ENCODE measurements at places on chromosomes 12 and 14.
A peak's percentile ranks its signal among the peaks of the same experiment; 100 is the strongest.

- no peak for DNase-seq
Observed at GRCh38 chr14:56162476-56162875, 44.3 kb downstream of the PELI2 start.

DNA sequence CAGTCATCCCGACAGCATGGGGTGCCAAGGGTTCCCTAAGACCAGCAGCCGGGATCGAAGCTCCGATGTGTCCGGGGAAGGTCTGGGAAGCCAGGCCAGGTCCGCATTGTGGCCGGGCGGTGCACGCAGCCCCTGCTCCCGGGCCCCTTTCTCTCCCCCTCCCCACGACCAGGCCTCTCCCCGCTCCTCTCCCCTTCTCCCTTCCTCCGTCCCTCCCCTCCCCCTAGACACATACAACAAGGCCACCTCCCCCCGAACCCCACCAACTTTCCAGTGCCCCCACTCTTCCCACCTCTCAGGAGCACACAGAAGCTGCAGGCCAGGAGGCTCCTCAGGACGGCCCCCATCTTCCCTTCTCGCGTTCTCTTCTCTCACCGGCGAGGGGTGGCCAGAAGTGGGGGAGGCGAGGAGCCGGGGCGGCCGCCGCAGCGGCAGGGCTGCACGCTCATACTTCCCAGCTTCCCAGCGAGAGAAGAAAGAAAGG, 413 bp downstream of the LRP6 start:
- no peak for DNase-seq

DNA sequence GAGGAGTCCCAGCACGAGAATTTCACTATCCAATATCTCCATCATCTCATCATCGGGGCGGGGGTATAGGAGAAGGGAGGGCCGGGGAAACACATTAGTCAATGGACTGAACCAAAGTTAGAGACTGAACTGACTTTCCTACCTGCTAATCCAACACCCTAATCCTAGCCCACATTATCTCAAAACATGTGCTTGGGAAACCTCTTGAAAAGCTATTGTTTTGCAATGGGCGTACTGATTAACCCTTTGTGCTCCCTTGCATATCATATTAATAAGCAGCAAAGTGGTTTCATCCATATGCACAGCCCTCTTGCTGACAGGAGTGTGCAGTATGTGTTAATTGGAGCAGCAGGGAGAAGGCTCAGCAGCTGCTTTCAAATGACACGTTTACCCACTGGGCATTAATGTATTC, 125.7 kb upstream of the GRIP1 start:
- DNase-seq = no peak

- DNase-seq = no peak
Observed at GRCh38 chr12:99170461-99170860, 477.1 kb upstream of the GARIN6 start.

- no peak for DNase-seq
Observed at GRCh38 chr14:102901633-102902032, 20.8 kb upstream of the AMN start.

DNA sequence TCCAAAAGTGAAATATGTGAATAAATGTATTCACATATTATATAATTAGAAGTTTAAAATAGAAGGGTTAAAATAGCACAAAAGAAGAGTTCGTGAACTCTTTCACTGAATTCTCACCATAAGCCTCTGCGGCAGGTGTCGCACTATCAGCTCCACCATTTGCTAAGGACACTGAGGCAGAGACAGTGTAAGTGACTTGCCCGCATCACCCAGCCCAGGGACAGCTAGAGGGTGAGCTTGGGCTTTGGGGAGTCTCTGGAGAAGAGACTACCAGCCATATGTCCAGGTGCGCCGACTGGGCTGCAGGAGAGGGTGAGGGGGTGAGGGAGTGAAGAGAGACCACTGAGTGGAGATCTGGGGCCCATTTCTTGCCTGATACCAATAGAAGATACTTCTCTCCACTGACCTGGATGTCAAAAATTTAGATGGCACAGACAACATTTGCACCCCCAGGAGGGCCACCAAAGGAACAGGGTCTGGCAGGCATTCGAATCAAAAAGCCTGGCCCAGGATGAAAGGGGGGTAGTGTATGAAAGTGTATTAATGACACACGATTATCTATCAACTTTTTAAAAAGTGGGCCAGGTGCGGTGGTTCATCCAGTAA, 28.5 kb downstream of the FAIM2 start:
- no peak for DNase-seq

GRCh38 chr12:83102499-83102898, 415.8 kb downstream of the TMTC2 start:
- no peak for DNase-seq

- DNase-seq = peak; percentile 45
Observed at GRCh38 chr12:3333583-3333982, 157.4 kb upstream of the PRMT8 start.

- no peak for DNase-seq
Observed at GRCh38 chr14:99255621-99256482, 16.1 kb downstream of the BCL11B start.

GRCh38 chr12:52280796-52281560, 6.5 kb downstream of the KRT86 start:
- DNase-seq = peak; percentile 100

DNA sequence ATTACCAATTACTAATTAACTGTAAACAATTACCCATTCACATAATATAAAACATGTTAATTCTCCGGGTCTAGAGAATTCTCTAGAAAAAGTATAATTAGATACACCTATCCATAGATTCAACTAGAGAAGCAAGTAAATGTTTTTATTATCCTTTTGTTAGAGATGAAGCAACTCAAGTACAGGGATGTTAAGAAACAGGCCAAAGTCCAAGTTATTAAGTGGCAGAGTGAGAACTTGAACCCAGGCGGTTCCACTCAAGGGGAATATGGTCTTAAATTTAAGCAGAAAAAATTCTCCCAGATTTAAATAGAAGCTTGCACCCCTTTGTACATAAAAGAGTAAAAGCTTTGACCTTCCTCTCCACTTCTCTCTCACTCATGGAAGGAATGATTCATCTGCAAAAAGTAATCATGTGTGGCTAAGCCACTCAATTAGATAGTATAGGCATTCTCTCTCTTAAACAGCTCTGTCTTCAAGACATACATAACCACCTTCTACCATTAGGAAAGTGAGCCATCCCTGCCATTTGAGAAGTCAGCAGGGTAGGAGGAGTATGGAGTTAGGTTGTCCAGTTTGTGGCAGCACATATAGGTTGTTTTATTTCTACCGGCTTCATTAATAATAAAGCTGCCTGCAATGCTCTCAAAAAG, 34.1 kb downstream of the ERGIC2 start:
- DNase-seq = peak; percentile 39

GRCh38 chr14:91693346-91693745, 38.5 kb downstream of the CATSPERB start:
- no peak for DNase-seq

GRCh38 chr14:90487462-90487861, 90.6 kb downstream of the CALM1 start:
- no peak for DNase-seq

GRCh38 chr12:46197883-46198282, 71.0 kb downstream of the SLC38A1 start:
- no peak for DNase-seq

DNA sequence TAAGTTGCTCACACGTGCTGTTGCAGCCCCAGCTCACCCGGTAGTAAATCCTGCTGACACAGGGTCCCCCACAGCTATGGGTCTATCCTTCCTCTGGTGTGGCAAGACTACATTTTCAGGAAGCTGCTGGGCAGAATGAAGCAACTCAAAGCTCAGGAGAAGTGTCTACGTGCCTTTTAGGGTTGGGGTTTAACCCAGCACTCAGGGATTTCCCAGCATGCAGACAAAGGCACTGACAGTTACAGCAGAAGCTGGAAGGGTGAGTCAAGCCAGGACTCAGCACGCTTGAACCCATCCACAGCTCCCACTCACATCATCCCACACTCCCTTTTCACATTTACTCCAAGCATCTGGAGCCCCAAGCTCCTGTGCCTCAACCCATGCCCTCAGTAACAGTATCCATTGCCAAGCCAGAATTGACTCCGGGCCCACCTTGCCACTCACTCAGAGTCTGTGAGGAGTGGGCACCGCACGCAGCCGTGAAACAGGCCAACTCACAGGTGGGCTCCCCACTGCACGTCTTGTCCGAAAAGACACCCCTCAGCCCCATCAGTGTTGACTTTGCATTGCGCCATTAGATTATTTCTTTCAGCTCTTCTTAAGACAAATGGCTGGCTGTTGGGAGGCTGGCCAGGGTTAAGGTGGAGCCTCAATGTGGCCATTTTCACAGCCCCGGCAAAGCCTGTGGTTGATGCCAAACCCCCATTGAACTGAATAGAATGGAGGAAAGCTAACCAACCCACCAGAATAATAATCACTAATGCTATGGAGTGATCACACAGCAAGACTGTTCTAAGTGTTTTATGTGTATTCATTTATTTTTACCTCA, 59.6 kb downstream of the ZFP36L1 start:
- no peak for DNase-seq

- no peak for DNase-seq
Observed at GRCh38 chr12:49190974-49191373, 2.1 kb upstream of the TUBA1A start.

- no peak for DNase-seq
Observed at GRCh38 chr12:52358575-52359350, 8.5 kb downstream of the KRT85 start.

GRCh38 chr14:50037852-50038251, 78.5 kb downstream of the VCPKMT start:
- no peak for DNase-seq

- DNase-seq = no peak
Observed at GRCh38 chr12:116213014-116213413, 64.5 kb downstream of the MED13L start.

Data from ACHN (cell line).